Left colon (tissue), 2 donors: ENCODE measurements at places on chromosomes 7 and 10.

DNA sequence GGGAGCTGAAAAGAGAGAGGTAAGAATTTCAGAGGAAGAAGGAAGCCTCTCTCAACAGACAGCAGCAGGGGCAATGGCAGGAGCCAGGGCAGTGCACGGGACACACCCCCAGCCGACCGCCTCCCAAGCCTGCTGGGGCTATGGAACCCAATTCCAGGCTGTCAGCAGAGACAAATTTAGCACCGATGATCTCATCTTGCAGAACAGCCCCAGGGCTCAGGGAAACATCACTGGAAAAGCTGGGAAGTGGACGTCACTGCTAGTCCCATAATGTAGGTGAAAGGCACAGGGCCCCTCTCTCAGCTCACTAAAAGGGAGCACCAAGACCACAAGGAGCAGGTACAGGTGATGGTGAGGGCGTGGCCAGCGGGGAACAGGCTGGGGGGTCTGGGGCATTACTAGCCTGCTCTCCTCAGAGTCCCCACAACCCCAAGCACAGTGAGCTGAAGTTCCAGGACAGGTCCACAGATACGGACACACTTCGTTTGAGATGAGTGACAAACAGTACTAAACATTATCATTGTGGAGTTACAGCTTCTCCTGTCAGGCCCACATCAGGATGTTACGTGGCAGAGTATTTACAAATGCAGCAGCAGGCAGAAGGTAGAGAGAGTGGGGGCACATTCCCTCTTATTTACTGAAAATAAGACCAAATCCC lies 103.7 kb downstream of the PLXNA4 start:
- no peak for DNase-seq

DNA sequence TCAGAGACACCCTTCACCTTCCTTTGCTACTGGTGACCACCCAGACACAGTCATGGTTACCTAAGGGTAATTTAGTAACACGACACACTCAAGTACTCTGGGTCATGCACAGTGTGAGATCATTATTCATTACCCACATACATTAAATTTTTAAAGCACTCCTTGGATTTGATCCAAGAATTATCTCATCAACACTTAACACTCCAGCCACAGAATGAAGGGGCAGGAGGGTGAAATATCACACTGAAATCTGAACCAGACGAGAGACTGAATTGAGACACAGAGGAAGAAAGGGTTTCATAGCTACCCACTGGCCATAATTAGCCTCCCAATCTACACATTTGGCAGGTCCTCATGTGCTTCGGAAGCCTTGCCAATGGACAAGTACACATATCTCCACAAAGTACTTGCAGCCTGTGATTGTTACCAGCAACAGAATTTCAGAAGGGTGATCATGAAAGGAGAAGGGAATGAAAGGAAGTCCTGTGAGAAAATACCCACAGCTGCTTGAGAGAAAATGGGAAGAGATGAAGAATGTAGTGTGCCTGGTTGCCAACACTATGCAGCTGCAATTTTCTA lies 189.3 kb downstream of the POLR1F start:
- no peak for DNase-seq

DNA sequence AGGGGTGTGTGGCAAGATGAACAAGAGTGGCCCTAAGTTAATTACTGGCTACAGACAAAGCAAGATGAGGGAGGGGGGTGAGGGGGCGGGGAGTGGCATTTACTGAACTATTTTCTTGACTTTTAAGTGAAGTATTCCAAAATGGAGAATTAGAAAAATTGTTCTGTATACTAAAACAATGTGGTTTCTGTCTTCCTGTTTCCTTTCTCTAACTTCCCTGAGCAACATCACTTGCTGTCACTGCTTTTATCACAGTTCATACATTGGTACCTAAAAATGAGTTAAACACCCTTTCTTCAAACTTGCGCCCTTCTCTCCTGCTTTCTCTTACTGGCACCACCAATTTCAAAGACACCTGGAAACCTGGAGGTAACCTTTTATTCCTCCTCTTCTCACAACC lies 21.6 kb downstream of the PDZD8 start:
- DNase-seq: no peak

DNA sequence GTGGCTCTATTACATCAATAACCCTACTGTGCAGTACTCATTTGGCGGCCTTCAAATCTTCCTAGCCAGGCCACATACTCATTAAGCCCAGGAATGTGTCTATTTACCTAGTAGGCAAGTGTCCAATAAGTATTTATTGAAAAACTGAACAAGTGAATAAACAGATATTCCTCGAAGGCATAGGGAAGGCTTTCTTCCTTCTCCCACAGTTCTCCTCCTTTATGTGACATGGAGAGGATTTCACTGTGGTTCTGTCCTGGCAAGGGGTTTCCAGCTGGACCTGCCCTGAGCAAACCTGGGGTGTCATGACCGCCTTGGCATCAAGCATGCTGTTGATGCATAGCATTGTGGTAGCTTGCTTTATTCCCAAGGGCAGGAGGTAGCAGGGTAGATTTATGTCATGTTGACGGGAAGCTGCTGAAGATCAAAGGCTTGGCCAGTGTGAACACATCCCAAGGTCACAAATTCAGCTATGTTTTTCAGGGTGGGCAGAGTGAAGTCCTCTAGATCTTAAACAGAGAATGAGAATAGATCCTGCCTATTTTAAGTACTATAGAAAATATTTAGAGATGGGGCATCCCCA lies 195.1 kb downstream of the INHBA start:
- DNase-seq: no peak

GRCh38 chr7:114432703-114433102 lies 18.1 kb downstream of the FOXP2 start:
- DNase-seq: no peak
